ENCODE measurements at places on chromosomes 7 and 10. TPM values are rescaled to one million over a fixed set of nuclear protein-coding genes. Genes with fewer than 3 reads are reported as not detected.

ITIH5 gene
- total RNA-seq, result 0.17 TPM

INSYN2A gene
- 7.7 TPM for total RNA-seq

NEUROD6 gene
- not detected for total RNA-seq

MICALL2 gene
- total RNA-seq, result 18.1 TPM

GATA3 gene
- total RNA-seq, result not detected

HMX3 gene
- total RNA-seq, result 0.16 TPM

NME8 gene
- total RNA-seq, result not detected

GIMAP2 gene
- 0.17 TPM for total RNA-seq

SPACDR gene
- 0.17 TPM for total RNA-seq

Data from bronchial smooth muscle cell (primary cell).